ENCODE measurements at places on chromosomes 1 and 21.

- DNase-seq = no peak
Measured at GRCh38 chr1:177077734-177078499, 86.6 kb downstream of the ASTN1 start.

DNA sequence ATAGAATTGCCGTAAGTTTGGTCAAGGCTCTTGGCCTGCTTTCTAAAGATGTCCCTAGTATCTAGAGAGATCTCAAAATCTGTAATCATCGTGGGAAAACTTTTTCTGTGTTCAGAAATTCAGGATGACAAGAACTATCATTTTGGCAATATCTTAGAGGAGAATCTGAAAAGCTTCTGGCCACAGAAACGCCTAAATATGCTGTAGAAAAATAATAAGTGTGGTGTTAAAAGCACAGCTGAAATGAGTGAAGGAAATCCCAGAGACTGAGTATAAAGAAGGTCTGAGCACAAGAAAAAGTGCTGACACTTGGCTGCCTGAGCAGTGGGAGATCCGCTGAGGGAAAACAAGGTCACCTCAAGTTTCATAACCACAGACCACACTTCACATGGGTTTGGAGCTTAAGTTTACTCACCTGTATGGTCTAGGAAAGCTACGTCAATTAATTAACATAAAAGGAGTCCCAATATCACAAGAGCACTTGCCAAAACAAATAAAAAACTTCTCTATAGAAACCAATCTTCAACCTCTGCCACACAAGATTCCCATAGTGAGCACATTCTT lies 235.2 kb upstream of the IRF2BP2 start:
- no peak for DNase-seq

DNA sequence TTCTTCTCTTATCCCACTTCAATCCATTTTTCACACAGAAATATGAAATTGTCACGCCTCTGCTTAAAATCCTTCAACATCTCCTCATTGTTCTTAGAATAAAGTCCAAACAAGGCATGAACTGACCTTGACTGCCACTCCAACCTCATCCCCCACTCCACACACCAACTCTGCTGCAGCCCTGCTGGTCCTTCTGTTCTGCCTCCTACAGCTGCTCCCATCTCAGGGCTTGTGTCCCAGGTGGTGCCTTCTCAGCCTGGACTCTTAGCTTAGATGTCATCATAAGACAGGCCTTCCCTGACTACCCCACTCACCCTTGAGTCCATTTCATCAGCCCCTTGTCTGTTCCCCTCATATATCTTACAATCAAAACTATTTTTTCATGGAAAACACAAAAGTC lies 10.4 kb downstream of the TARBP1 start:
- no peak for DNase-seq

DNA sequence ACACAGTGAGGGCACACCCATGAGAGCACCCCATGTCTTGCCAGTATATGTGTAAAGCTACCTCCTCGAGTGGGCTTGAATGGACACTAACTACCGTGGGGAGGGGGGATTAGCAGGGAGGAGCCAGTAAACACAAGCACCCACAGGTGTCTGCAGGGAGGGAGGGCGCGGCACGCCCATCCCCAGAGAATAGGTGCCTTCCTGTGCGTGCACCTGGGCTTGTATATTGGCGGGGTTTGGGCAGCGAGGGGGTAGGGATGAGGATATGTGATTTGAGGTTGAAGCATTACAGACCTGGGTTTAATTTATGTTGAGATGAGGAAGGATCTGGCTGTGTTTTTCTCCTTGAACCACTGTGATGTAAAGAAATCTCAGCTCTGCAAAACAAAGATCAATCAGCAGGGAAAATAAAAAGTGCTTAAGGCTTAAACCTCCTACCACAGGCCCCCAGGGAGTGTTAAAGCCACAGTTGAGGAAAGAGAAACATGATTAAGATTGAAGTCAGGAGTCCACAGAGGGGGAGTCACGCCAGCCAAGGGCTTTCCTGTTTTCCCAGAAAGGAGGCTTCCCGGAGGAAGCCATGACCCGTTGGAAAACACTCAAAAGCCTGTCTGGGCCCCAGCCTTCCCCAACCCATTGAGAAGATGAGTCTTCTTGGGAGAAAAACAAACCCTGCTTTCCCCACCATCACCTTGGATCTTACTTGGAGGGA lies 80.0 kb downstream of the CAMK2N1 start:
- no peak for DNase-seq

DNA sequence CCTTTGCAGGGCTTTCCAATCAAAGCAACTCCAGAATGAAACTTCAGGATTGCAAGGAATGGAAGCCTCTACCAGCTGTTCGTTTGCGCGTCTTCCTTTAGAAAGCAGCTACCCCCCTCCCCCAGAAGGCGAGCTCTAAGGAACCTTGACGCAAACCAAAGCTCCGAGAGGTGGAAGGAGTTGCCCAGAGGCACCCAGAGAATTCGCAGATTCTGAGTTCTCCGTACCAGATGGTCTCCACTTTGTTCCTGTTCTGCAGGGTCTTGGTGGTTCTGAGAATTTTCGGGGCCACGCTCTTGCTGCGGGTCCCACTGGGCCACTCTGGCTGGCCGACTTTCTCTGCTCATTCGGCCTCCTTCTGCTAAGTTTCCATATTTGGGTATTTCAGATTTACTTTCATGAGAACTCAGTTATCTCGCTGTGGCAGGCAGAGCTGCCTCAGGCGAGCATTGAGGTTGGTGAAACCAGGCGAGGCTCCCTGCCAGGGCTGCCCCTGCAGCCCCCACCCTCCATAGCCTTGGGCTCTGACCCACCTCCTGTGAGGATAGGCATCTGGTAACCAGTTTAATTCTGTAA lies 801 bp downstream of the TRAF5 start:
- DNase-seq = no peak

- DNase-seq = no peak
Measured at GRCh38 chr1:88463401-88463985, 220.6 kb upstream of the PKN2 start.

DNA sequence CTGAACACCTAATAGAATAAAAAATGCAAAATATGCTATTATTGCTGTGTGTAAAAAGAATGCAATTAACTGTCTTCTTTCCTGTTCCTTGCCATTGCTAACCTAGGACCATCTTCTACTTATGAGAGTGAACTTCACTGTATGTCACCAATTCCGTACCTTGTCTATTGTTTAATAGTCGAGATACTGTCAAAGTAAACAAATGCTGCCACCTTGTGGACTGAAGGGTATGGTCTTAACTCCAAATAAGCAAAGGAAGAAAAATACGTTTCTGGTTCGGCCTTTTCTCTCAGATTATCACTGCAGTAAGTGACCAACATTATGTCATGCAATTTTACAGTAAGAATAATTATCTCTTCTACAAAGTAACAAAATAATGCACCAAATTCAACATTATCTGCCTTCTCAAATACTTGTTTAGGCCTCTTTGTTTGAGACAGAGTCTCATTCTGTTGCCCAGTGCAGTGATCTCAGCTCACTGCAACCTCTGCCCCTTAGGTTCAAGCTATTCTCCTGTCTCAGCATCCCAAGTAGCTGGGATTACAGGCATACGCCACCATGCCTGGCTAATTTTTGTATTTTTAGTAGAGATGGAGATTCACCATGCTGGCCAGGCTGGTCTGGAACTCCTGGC lies 133.4 kb downstream of the COP1 start:
- no peak for DNase-seq
